ENCODE measurements at places on chromosomes 13 and 19.

GRCh38 chr13:64248371-64249065 lies 2832.9 kb upstream of the PCDH20 start:
- no peak for DNase-seq

DNA sequence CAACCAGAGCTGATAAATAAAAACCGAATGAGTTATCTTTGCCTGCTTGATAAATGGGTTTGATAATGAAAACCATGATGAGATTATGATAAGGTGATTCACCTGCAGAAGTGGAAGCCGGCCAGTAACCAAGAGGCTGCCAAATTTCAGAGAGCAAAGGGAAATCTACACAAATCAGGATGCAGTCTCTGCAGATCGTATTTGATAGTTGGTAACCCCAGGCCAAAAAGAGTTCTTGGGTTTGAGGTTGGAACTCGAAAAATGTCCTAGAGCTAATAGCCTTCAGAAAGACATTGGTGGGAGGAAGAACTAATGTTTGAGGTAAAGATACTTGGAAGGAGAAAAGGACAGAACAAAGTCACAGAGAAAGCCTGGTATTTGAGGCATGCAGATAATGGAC lies 9.6 kb upstream of the LATS2 start:
- no peak for DNase-seq

GRCh38 chr19:7679771-7680605 lies 645 bp upstream of the TRAPPC5 start:
- no peak for DNase-seq

DNA sequence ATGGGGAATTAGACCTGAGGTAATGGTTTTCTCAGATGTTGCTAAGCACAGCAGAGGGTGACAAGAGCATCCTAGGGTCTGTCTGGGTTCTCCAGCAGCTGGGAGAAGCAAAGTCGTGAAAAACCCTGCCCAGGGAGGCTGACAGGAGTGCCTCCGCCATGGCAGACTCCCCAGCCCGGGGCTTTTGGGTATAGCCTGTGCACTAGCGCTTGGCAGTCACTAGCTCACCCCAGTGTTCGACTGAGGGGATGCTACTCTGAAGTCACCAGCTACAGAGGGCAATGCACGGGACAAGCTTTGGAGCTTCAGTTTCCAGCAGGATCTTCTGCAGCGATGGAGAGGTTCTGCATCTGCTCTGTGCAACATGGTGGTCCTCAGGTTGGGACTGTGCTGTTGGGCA lies 87.5 kb downstream of the ING1 start:
- no peak for DNase-seq

DNA sequence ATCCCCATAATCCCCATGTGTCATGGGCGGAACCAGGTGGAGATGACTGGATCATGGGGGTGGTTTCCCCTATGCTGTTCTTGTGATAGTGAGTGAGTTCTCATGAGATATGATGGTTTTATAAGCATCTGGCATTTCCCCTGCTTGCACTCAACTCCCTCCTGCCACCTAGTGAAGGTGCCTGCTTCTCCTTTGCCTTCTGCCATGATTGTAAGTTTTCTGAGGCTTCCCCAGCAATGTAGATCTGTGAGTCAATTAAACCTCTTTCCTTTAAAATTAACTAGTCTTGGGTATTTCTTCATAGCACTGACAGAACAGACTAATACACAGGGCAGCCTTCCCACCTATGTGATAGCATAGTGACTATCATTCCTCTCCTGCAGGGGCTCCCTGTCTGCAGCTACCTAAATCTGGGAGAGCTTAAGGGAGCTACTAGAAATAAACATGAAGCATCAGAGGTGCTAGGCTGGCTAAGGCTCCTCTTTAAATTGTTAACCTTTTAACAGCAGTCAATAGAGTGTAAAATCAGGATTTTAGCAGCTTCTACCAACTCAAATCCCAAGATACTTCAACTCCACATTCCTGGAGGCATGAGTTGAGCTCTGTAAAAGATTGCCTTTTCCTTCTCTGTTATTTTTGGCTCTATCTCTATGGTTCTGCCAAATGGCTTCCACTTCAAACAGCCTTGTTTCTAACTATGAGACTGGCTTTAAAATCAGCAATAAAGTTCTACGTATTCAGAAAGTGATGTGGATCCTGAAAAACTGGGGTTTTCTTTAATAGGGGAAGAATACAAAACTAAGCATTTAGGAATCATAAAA lies 112.3 kb downstream of the VWA8 start:
- no peak for DNase-seq

DNA sequence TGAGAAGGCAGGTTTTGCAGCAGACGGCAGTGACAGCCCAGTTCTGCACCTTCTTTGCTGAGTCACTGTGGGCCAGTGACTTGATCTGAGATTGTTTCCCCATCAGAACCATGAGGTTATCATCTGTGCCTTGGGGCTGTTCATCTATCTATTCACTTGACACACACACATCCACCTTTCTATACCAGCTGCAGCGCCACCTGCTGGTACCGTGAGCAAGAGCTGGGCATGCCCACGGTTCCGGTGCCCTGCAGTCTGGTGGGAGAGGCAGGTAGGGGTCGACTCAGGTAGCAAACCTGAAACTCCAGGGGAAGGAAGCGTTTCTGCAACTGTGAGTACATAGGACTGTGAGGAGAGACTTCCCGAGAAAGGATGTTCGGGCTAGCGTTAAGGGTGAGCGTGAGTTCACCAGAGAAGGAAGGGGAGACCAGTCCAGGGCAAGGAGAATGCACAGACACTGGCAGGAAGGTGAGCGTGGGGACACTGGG lies 7.5 kb upstream of the LIN7B start:
- peak; percentile 40 for DNase-seq

GRCh38 chr13:110408286-110408685 lies 101.2 kb downstream of the COL4A2 start:
- DNase-seq, result no peak

DNA sequence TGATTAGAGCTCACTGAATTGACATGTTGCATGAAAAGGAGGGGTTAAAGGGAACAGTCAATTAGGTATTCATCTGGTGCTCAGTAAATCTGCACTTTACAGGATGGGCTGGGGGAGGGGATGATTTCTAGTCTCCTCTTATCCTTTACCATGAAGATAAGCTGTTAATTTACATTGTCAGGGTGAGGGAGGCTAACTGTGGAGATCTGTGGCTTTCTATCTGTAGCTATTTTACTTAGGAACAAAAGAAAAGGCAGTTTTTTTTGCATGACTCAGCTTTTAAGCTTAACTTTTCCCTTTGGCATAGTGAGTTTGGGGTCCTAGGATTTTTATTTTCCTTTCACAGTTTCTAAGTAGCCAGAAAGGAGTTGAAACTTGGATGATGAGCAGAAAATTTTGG lies 253.3 kb downstream of the LMO7 start:
- no peak for DNase-seq

- no peak for DNase-seq
These were observed 386.6 kb downstream of the PCDH20 start for GRCh38 chr13:61029064-61029463.

DNA sequence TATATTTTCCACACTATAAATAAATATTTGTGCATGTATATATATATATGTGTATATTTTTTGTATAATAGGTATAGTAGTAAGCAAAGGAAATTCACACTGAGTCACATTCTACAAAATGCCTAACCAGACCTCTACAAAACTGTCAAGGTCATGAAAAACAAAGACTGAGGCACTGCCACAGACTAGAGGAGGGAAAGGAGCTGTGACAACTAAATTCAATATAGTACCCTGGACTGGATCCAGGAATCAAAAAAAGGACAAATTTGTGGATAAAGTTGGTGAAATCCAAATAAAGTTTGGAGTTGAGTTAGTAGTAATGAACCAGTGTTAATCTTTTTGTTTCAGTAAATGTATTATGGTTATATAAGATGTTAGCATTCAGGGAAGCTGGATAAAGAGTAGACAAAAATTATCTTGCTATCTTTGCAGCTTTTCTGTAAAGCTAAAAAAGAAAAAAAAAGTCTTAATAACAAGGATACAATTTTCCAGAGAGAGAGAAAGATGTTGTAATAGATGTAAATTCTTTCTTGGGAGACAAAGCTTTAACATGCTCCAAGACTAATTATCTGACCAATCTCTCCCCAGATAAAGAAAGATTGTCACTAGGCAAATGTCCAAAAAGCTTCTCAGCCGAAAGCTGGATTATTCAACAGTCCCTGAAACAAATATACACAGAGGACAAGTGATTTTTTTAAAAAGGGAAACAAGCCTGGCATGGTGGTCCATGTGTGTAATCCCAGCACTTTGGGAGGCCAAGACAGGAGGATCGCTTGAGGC lies 19.1 kb downstream of the SYDE1 start:
- DNase-seq, result no peak

GRCh38 chr19:10654610-10655456 lies 687 bp downstream of the ILF3 start:
- peak; percentile 30 for DNase-seq

- DNase-seq, result peak; percentile 29
These were observed 65.0 kb upstream of the GTF2F2 start for GRCh38 chr13:45055198-45055901.

DNA sequence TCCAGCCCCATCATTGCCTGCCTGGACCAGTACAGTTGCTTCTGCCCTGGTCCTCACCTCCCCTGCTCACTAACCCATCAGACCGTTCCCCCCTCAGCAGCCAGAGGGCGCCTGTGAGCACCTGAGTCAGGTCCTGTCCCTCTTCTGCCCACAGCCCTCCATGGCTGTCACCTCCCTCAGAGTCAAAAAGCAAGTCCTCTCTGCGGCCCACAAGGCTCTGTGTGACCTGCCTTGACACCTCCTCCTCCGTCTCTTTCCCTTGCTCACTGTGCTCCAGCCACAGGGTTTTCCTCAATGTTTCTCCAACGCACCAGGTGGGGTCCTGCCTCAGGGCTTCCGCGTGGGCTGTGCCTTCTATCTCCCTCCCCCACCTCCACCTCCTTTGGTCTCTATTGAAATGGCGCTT lies 29.4 kb upstream of the PTPRS start:
- peak; percentile 37 for DNase-seq

GRCh38 chr19:39413272-39413910 lies 922 bp downstream of the PLEKHG2 start:
- DNase-seq, result no peak

DNA sequence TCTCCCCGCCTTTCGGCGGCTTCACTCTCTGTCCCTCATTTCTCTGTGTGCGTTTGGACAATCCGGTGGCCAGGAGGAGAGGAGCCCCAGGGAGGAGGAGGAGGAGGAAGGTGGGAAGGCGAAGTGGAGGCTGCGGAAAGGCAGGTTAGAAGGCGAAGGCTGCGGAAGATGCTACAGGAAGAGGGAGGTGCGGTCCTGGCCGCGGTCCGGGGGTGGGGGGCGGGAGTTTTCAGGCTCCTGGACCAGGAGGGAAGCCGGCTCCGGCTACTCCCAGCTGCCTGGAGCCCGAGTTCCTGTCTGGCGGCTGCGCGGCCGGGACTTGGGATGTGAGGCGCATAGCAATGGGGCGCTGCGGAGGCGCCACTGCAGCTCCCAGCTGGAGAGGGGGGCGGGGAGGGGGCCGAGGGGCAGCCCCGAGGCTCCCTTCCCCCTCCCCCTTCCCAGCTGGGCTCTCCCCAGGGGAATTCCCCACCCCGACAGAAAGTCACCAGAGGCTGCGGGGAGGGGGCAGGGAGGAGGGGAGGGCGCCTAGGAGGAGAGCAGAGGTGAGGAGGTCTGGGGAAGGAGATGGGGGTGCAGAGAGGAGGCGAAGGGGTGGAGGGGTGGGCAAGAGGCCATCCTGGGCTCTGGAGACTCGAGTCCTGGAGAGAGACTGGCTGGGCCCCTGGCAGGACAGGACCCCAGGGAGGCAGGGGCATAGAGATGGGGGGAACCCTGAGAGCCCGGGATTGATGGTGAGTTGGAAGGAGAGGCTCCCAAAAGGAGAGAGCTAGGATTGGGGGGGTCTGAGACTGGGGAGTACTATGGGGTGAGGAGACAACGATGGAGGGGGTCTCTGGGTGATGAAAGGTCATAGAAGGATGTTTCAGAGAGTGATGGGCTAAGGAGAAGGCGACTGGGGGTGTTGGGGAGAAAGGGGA lies 2.0 kb downstream of the LRRC4B start:
- DNase-seq, result no peak

GRCh38 chr19:44857837-44858236 lies 11.7 kb downstream of the NECTIN2 start:
- DNase-seq, result no peak

DNA sequence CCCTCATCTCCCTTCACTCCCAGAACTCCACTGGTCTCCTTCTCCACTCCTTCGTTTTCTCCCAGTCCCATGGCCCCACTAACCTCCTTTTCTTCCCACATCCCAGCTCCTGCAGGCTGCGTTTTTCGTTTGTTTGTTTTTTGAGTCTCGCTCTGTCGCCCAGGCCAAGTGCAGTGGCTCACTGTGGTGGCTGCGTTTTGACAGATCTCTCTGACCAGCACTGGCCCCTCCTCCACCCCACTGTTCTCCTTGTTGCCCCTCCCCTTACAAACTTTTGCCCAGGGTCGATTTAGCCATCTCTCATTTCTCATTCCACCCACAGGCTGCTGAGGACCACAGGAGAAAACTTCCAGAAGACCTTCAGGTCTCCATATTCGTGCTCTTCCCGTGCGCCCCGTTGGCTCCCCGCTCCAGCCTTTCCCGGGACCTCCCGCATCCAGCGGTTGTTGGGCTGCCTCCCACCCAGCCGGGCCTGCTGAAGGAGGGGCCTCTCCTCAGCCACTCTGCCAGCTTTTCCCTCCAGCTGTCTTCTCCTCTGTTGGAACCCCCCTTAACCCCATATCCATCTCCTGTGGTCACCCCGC lies 40.6 kb upstream of the GJB6 start:
- DNase-seq, result no peak

GRCh38 chr13:24281188-24282008 lies 28.0 kb upstream of the C1QTNF9 start:
- DNase-seq, result no peak

- no peak for DNase-seq
These were observed 575.1 kb downstream of the SLITRK5 start for GRCh38 chr13:88246239-88246638.

- DNase-seq, result no peak
These were observed 10.0 kb downstream of the FCGBP start for GRCh38 chr19:39924389-39924788.

- DNase-seq, result no peak
These were observed 33.0 kb downstream of the USP12 start for GRCh38 chr13:27138457-27139093.

DNA sequence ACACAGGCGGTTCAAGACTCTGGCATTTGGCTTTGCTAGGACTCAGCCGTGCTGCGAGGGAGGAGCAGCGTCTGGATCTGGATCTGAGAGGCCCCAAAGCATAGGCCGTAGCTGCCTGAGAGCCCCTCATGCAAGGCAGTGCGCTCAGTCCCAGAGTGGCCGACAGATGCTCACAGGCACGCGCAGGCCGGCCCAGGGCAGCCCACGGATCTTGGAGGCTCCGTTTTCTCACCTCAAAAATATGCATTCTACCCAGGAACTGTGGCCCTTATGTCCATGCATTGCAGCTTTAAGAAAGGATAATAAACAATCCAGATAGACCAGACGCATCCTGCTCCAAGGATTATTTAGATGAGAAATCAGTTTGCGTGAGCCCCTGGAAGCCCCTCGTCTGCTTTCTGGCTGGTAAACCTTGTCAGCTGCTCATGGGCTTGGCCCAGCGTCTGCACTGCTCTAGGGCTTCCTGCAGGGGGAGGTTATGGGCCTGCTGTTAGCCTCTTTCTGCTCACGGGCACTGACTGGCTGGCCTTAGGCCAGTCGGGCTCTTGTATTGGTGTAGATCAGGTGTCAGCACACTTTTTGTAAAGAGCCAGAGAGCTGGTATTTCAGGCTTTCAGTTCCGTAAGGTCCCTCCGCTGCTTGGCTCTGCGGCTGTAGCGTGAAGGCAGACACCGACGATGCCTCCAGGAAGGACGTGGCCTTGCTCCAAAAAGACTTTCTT lies 24.2 kb downstream of the TEX29 start:
- no peak for DNase-seq

Measured in activated naive CD8-positive, alpha-beta T cell treated with anti-CD3 and anti-CD28 coated beads, Interleukin-2, amount 50 U/mL, for 16 hours (primary cell).